ENCODE measurements at places on chromosomes 6 and 20.

DNA sequence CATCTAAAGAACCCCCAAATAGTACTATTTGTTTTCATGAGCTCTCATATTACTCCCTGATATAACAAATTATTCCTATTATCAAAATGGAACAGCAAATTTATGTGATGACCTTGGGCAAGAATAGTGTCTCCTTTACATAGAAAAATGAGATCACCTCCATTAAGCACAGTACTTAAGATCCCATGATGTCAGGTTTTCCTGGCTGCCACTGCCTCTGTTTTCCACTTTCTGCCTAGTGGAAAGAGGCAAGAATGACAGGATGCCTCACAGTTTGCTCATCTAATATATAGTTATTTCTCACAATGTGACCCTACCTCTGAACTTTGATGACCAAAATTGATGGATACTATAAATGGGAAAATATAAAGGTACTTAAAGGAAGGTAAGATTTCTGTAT is 260.1 kb upstream of the SGK1 start:
- DNase-seq, result no peak

DNA sequence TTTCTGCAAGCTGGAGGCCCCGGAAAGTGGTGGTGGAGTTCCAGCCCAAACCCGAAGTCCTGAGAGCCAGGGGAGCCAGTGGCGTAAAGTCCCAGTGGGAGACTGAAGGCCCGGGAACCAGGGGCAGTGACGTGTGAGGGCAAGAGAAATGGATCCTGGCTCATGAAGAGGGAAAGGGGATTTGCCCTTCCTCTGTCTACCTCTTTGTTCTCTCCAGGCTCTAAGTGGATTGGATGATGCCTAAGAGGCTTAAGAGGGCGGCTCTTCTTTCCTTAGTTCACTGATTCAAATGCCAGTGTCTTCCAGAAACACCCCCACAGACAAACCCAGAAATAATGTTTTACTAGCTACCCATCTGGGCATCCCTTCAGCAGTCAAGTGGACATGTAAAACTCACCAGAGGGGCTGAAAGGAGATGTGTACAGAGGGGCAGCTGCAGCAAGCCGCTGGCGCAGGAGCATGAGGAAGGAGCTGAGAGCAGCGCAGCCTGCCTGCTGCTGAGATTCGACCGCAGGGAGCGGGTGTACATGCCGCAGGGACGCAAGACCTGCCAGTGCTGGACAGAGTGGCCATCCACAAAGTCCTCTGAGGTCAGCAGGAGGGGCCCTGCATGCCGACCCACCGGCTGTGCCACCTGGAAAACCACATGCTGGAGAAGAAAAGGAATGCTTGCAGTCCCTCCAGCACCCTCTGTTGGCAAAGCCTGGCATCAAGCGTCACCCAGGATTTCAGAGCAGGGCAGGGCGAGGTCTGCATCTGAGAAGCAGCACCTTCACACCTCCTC is 29.5 kb downstream of the CDYL start:
- peak; percentile 92 for DNase-seq

DNA sequence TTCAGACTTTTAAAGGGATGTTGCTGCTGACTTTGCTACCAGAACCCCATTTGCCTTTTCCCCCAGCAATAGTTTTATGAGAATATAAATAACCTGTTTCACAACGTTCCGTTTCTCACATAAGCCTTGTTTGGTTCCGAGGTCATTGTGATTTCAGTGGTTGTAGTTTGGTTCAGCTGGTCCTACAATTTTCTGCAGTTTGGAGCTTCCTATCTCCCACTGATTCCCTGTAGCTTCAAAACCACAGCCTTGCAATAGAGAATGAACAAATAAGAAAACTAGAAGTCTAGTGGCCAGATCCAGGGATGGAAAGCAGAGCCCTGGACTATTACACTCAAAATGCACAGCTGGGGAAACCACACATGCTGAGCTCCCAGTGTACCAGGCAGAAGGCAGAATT is 24.1 kb upstream of the SH3BGRL2 start:
- DNase-seq, result no peak

DNA sequence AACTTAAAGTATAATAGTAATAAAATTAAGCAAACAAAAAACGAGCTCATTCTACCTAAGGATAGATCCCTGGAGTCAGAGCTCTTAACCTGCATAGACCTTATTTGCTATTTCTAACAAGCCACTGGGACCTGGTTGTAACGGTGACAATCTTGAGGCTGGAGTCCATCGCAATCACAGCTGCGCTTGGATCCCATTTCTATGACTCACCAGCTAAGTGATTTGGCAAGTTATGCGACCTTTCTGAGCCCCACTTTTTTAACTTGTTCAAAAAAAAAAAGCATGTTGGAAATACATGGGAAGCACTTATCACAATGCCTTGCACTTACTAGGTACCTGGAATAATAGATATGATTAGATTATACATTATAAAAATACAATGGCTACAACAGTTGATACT is 389.5 kb upstream of the CDH4 start:
- no peak for DNase-seq

DNA sequence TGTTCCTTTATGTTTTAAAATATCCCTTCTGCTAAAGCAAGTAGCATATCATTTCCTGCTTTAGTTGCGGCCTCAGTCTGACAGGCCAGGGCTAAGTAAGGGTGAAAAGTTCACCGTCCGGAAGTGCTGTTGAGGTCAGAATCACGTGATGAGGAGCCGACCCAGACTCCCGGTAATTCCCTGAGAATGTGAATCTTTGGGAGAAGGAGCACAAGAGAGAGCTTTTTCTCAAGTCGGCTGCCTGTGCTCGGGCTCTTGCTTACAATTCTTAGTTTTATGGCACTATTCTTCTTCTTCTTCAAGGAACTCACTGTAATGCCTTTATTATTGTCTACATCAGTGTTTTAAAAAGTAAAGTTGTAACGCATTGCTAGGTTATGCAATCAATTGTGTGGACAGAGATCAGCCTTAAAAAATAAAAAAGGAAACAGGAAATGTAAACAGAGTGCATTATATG is 309.3 kb downstream of the PRL start:
- no peak for DNase-seq

DNA sequence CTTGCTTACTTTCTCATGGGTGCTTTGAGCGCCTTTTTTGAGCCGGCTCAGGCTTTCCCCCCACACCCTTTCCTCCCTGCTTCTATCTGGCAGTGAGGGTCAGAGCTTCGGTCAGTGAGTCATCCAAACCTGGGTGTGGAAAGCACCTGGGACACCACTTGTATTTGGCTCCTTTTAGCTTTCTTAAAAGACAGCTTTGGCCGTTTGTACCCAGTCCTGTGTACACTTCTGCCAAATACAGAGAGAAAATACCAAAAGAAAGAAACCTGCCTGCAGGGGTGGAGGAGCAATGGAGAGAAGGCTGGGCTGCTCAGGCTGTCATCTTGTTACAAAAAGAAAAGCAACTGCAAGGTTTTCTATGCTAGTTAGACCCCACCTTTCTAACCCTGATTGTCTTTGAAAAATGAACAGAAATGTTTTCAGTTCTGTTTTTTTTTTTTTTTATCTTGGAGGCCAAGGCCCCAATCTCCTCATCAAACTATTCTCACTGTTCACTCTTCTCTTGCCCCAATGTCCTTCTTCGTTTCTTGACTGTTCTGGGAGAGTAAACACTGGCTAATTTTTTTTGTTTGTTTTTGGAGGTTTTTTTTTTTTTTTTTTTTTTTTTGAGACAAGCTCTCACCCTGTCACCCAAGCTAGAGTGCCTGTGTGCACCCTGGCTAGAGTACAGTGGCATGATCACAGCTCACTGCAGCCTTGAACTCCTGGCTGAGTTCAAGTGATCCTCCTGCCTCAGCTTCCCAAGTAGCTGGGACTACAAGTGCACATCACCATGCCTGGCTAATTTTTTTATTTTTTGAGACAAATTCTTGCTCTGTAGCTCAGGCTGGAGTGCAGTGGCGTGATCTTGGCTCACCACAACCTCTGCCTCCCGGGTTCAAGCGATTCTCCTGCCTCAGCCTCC is 76.4 kb downstream of the SSR1 start:
- DNase-seq, result no peak

DNA sequence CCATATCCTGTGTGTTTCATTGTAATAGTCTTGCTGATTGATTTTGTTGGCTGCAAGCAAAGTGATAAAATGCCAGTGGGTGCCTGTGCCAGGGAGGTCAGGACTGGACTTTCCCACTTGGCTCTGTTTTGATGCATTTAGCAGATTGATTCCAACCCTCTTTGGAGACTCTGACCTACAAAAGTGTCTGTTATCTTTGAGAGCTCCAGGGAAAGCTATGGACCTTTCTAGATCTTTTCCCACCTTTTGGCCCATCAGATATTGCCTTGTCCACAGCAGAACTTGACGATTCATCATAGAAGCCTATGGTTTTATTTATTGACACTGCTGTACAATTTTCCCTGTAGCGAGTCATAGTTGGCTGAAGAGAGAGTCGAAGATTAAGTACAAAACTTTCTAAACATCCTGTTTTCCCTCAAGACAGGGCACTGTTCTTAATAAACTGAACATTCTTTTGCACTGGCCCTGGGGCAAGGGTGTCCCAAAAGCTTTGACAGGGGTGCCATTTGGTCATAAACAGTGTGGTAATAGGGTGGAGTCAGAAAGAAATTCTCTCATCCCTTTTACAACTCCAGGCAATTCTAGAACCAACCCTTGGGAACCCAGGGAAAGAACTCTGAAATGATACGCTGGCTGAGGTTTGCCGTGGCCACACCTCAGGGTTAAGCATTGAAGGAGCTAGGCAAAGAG is 53.7 kb downstream of the E2F3 start:
- DNase-seq, result no peak

GRCh38 chr20:1576641-1577040 is 19.1 kb upstream of the SIRPD start:
- DNase-seq, result no peak

DNA sequence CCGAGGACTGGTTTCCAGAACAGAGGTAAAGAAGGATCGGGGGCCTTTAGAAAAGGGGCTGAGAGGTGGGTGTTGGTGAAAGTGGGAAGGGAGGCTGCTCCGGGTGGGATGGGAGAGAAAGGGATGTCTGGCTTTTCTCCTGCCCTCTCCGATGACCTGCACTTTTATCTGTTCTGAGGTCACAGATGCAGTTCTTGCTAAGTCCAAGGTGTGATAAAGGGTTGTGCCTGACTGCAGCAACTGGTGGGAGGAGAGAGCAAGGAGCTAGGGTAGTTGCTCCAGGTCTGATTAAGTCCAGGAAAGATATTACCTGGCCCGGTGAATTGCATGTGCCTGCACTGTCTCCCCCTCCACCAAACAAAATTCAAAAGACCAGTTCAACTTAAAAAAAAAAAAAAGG is 145.6 kb upstream of the SOX4 start:
- no peak for DNase-seq

- DNase-seq, result no peak
These were observed 134.4 kb downstream of the OR2B2 start for GRCh38 chr6:27777614-27778355.

DNA sequence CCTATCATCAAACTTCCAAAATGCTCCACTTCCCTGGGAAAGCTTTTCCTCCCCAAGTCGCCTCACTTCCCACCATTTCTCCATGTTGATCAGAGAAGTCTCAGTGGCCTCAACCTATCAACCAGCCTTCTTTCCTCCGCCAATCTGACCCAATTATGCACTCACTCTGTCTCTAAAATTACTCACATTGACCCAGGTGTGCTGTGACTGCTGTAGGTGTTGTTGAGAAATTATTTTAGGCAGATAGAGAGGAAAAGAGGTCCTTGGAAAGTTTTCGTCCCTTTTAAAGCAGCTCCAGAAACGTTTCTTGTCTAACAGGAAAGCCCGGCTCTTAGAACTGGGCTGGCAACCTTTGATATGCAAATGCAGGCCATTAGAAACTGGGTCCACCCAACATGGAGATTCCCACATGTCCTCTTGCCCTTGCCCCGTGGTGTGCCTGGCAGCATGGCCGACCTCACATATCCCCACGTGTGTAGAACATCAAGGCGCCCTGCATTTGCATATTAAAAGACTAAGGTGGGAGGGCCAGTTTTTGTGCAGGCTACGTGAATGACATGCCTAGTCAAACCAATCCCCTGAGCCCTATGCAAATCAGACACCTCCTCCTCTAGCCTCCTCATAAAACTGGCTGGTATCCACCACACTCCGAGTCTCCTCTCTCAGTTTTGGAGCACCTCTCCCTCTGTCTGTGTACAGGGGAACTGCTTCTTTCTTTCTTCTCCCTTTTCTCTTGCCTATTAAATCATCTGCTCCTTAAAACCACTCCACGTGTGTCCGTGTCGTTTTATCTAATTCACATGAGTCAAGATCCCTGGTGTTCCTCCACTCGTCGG is 12.9 kb downstream of the IPCEF1 start:
- no peak for DNase-seq

DNA sequence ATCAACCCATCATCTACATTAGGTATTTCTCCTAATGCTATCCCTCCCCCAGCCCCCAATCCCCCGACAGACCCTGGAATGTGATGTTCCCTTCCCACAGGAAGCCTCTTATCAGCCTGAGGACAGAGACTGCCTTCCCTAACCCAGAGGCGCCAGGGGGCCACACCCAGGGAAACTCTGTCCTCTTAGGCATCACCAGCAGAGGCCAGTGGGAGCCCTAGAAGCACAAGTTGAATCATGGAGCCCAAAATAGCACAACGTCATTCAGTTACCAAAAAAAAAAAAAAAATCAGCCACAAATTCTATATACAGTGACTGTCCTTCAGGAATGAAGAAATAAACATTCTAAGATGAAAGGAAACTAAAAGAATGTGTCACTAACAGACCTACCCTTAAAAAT is 625.7 kb downstream of the TFAP2A start:
- DNase-seq, result no peak

DNA sequence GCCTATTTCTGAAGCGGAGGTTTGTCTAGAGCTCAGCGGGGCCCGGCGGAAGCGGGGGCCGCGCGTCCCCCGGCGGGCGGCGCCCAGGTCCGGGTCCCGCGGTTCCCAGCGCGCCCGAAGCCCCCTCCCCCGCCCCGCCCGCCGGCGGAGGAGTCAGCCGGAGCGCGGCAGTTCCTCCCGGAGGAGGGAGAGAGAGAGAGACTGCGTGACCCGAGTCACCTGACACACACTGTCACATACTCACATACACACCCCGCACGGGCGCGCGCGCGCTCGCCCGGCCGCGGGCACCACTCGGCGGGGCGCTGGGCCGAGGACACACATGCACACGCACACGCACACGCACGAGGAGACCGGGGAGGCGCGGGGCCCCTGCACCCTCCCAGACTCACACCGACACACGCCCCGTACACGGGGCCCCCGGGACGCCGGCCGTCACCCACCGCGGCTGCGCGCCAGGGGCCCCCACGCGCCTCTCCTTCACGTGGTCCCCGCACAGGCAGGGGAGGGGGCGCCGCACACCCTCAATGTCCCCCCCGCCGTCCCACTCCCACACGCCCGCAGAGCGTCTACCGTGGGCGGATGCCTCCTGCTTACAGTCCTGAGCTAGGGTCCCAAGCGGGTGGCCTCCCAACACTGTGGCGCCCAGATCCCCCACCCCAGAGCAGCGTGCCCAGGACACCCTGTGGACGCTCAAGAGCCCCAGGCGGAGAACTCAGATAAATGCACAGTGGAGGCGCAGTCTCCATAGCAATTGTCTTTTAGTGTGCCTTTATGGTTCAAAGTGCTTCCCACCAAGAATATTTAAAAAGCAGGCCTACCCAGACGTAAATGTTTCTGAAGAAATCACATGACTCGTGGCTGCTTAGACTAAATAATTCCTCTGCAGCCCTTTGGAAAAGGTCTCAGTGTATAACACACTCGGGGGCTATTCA is at the start of gene RRAGD:
Gene RRAGD, minus strand, starts transcription at position 203 of the 935 bp plus-strand sequence. CDS start 280 bp downstream, outside the sequence.
- peak; percentile 93 for DNase-seq
